Thoracic aorta (tissue), 2 donors: ENCODE measurements at places on chromosomes 4 and X.

GRCh38 chrX:48636301-48636700 lies 39.0 kb downstream of the WDR13 start:
- no peak for DNase-seq

DNA sequence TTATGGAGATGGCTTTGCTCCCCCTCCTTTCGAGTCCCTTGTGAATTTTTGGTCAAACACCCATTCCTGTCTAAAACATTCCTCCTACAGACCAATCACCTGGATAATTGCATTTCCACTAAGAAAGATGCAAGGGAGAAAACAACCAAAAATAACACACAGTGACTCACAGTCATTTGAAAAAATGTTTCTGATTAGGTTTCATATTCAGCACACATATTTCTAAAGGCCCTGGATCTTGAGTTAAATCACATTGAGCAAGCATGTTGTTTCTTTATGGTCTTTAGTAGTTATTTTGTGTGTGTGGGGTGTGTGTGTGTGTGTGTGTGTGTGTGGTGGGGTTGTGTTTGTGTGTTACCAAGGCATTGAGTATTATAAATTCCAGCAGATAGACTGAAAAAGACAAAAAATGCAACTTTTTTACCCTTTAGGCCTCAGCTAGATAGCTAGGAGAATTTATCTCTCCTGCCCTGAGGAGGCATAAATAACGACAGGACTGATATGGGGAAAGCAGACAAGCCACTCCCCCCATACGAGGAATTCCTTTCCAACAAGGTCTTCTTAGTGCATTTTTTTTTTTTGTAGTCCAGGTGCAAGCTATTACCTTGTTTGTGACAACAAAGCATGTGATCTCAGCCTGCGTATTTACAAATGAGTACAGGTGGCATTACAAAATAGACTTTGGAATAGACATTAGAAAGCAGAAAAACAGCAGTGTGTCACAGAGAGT lies 265.4 kb upstream of the ADGRL3 start:
- no peak for DNase-seq

DNA sequence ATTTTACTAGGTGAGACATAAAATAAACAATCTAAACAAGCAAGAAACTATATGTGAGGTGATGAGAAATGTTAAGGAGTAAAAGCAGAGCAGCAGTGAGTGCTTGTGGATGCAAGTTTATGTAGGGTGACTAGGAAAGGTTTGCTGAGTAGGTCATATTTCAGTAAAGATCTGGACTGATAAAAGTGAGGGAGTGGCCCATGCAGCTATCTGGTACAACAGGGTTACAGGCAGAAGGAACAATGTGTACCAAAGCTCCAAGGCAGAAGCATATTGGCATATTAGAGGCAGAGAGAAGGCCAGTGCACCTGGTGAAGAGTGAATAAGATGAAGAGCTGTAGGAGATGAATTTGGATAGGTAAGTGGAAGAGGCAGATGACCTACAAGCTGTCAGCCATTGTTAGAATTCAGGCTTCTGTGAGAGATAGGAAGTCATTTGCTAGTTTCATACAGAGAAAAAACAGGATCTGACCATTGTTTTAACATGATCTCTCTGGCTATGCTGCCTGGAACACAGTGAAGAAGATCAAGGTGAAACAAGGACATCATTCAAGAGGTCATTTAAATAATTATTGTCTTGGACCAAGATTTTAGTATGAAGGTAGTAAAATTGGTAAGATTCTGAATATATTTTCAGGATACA lies 274.6 kb downstream of the ANKRD50 start:
- DNase-seq, result no peak

GRCh38 chr4:169015186-169015623 lies 5.2 kb upstream of the CBR4 start:
- no peak for DNase-seq

DNA sequence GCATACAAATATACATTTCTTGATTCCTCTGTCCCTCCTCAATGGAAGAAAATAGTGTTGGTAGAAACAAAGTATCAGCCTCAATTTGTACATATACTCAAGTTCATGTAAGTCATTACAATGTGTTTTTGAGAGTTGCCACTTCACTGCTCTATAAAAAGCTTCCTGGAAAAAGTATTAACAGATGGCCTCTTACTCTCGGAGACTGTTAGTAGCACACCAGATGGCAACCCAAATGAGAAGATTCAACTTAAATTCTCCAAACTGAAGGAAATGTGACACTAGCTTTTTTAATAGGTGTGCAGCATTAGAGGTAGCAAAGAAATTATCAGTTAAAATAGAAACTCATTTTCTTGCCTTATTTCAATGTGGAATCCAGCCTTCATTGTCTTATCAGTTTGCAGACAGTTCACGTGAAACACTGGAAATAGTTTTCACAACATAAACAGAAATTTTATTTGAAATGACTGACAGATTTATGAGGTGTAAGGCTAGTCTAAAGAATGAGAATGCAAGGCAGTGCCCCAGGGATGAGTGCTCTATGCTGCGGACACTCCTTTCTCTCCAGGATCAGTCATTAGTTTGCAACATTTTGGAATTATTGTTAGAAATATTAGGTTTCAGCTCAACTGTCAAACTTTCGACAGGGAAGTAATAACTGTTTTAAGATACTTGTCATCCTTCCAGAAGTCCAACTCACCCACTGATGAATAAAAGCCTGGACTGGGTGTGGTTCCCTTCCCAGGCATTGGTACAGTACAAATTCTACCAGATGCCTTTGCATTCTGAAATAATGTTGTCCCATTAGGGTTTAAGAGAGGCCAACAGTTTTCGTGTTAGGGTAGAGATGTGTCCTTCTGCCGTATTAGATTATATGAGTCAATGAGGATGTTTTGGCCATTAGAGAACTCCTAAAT lies 50.9 kb downstream of the IDS start:
- no peak for DNase-seq

- no peak for DNase-seq
Observed at GRCh38 chr4:124417371-124417770, 295.2 kb downstream of the ANKRD50 start.

DNA sequence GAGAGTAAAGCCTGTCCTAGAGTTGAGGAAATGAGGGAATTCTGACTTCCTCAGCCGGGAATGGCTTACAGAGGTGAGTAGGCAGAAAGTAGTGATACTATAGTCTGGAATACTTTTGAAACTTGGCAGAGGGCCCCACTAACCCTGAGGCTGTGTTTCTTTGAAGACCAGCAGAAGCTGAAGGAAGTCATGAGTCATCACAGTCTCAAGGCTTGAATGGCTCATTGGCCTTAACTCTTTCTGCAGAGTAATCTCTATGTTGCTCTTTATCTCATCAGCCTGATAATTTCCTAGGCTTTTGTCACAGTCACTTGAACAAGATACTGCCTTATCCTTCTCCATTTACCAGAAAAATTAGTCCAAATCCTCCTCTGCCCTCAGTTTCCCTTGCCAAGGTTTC lies 80.8 kb downstream of the ANKRD50 start:
- DNase-seq, result peak; percentile 21

- DNase-seq, result no peak
Observed at GRCh38 chrX:20527558-20528011, 260.9 kb upstream of the RPS6KA3 start.

- no peak for DNase-seq
Observed at GRCh38 chr4:129863206-129863605, 767.3 kb downstream of the C4orf33 start.

DNA sequence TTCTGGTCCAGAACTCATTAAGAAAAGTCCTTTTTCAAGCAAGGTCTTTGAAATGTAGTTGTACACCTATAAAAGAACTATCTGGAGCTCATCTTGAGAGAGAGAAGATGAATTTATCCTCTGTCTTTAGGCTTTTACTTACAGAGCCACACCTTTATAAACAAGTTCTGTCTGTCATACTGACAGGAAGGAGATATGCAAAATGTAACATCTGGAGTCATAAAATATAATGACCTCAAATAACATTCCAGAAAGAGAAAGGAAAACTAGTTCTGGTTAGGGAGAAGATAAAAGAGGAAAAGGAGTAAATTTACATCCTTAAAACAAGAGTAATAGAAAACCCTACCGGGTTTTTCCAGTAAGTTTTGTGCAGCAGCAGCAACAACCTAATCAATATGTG lies 1.3 kb downstream of the INPP4B start:
- DNase-seq, result no peak

- no peak for DNase-seq
Observed at GRCh38 chr4:53455766-53456165, 78.3 kb downstream of the FIP1L1 start.

DNA sequence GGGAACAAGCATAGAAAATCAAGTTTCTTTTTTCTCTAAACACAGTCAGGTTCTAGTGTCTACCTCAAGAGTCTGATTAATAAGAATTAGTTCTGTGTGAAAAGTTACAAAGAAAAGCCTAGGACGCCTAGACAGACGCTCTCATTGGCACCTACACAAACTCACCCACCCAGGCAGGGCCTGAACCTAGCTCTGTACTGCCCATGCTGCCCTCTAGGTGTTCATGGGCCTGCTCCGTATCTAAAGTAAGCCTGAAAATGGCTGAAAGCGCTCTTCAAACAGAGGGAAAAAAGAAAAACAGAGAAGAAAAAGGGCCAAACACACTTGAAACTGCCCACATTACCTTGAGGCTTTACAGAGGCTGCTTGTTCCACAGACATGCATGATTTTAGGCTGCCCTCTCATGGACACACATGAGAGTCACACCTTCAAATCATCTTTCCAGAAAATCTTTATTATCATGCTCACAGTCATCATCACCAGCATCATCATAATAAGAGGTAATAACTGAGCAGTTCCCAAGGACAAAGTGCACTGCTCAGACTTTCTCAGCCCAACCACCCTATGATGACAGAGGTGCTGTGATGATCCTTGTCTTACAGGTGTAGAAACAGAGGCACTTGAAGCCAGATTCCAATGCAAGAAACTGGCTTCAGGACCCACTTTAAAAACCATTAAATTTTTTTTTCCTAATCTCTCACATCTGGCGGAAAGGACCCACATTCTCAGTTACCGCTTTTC lies 49.6 kb downstream of the MAP7D2 start:
- no peak for DNase-seq

DNA sequence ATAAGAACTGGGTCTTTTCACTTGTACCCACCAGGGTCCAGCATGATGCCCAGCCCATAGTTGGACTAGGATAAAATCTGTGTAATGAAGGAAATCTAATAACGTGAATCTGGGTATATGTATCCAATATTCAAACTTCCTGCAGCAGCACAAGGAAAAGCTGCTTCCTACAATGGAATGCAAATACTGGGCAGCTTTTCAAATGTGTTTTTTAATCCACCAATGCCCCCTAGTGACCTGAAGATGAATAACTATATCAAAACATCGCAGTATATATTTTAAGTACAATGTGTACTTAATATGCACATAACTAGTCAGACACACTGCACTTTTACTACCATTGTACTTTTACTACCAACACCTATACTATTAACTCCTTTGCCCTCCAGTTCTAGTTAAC lies 5.3 kb downstream of the APOO start:
- no peak for DNase-seq

DNA sequence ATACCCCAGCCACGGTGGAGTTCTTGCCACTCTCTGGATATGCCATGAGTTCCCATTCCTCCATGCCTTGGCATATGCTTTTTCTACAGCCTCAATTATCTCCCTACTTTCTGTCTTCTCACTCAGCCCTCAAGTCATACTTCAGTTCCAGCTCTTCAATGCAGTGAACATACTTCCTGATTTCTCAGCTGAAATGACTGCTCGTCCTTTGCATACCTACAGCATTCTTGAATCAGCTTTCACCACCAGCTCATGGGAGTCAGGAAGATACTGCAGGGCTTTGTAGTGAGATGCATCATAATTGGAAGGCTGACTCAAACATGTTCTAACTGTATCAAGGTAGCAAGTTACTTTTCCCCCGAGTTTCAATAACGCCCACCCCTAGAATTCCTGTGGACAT lies 118.4 kb downstream of the APBB2 start:
- no peak for DNase-seq

- DNase-seq, result no peak
Observed at GRCh38 chrX:119273420-119274192, 37.5 kb downstream of the PGRMC1 start.

- no peak for DNase-seq
Observed at GRCh38 chr4:123649250-123649644, 252.7 kb downstream of the SPRY1 start.

GRCh38 chrX:34638116-34638515 lies 19.0 kb downstream of the TMEM47 start:
- no peak for DNase-seq

DNA sequence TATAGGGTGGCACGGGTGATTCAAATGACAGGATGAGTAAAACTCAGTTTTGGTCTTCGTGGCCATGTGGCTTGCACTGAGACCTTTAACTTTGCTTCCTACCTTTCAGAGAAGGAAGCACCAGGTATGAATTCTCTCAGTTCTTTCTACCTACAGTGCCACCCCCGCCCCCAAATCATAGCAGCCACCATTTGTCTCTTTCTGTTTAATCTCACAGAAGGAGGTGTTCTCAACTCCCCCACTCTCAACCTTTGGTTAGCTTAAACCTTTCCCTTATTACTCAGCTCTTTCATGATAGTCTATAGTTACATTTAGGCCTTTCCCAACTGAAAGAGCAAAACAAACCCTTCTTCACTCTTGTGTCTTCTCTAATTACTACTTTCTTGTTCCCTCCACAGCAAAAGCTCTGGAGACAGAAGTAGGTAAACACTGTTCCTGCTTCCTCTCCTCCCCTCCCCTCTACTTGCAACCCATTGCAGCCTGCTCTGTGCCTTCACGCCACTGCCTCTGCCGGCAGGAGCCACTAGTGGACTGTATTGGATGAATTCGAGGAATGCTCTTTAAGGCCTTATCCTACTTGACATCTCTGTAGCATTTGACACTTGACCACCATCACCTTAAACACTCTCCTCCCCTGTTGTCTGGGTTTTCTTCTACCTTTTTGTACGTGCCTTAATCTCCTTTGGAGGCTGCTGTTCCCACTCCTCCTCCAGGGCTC lies 123.7 kb downstream of the AFF1 start:
- no peak for DNase-seq

DNA sequence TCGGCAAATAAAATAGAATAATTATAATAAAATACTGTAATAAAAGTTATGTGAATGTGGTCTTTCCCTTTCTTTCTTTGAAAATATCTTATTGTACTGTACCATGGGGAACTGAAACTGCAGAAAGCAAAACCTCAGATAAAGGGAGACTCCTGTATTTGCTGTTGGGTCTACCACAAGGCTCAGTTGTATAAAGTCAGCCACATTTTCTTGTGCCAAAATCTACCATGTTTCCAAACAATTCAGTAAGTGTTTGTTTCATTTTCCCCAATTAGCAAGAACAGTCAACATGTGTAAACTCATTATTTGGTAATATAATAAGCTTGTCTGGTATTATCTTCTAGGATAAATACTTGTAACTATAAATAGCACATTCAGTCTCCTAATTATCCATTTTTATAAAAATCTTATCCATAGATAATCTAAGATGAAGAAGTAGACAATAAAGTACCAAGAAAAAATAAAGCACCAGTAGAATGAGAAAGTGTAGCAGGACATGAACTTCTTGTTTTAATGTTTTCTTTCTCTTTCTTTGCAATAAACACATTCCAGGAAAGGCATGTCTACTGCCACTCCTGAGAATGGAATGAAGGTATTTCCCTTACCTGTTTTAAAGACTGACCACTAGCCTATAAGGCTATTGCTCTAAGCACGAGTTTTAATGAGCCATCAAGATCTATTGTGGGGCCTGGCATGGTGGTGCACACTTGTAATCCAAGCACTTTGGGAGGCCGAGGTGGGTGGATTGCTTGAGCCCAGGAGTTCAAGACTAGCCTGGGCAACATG lies 15.0 kb upstream of the OTUD4 start:
- no peak for DNase-seq
